ENCODE measurements at places on chromosomes 2 and 18.

DNA sequence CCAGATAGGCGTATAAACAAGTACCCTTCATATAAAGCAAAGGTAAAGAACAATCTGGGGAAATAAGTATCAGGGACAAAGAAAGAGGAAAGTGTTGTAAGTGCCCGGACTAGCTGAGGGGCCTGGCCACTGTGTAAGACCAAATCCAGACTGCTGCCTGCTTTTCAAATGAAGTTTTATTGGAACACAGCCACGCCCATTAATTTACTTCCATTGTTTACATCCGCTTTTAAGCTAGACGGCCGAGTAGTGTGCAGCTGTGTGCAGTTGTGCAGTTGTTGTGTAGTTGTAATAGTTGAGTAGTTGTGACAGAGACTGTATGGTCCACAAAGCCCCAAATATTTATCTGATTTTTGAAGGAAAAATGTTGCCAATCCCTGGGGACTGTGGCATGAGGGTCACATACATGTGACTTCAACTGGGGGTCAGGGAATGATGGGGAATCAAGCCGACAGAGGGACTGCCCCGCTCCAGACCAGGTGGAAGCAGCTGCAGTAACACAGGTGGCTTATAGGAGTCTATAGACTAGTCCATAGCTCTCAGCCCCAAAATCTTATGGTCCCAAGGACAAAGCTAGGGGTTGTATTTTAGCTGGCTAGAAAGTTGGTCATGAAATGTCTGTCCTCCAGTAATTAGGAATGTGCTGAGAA is 30.0 kb downstream of the FHL2 start:
- DNase-seq, result no peak

GRCh38 chr2:147096671-147097070 is 748.2 kb upstream of the ACVR2A start:
- DNase-seq, result no peak

- no peak for DNase-seq
Observed at GRCh38 chr2:167249197-167249596, 360.9 kb downstream of the XIRP2 start.

GRCh38 chr2:60525899-60526298 is 27.6 kb downstream of the BCL11A start:
- no peak for DNase-seq

- no peak for DNase-seq
Observed at GRCh38 chr2:42970151-42970550, 177.8 kb upstream of the HAAO start.

DNA sequence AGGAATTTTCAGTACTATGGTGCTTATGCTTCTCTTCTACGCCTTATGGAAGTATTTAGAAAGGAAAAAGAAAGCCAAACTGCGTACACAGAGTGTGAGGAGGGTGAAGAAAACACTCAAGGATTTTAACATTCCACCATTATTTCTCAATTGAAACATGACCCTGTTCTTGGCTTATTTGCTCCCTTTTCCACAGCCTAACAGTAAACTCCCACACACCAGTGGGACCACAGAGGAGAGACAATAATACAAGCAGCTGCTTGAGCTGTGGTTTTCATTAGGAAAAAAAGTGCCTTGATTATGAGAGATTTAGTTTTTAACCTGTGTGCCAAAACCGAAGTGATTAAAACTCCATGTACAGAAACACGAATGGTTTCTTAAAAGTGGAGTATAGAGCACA is 134.3 kb downstream of the MEP1B start:
- no peak for DNase-seq

DNA sequence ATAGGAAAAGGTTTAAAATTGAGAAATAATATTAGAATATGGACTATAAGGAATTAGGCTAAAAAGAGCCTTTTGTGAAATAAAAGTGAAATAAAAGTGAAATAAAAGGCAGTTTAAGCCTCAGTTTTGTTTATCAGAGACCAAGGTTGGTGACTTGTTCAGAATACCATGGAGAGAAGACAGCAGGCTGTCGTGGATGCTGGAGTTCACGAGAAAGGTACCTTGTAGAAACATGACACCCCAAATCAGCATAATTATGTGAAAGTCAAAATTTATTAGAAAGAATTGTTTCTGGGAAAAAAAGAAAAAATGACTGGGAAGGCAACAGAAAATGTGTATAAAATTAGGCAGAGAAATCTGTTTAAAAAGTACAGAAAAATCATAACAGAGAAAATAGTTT is 46.5 kb upstream of the SPAG16 start:
- DNase-seq, result no peak

- no peak for DNase-seq
Observed at GRCh38 chr2:216636551-216637450, 3.6 kb downstream of the IGFBP2 start.

DNA sequence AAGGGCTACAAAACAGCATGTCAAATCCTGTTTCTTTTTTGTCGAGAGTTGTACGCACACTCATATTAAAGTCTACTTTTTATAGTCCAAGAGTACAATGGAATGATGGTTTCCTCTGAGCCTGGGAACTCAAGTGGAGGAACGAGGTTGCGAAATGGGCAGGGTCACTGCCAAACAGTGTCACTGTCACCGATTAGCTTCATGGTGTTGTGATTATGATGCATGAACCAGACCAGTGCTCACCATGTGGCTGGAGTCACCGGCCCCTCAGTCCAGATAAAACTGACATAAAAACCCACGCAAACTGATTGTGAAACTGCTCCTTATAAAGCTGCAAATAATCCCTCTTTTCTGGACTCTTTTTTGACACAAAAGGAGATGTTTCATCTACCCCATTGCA is 122.0 kb downstream of the COPS8 start:
- no peak for DNase-seq

DNA sequence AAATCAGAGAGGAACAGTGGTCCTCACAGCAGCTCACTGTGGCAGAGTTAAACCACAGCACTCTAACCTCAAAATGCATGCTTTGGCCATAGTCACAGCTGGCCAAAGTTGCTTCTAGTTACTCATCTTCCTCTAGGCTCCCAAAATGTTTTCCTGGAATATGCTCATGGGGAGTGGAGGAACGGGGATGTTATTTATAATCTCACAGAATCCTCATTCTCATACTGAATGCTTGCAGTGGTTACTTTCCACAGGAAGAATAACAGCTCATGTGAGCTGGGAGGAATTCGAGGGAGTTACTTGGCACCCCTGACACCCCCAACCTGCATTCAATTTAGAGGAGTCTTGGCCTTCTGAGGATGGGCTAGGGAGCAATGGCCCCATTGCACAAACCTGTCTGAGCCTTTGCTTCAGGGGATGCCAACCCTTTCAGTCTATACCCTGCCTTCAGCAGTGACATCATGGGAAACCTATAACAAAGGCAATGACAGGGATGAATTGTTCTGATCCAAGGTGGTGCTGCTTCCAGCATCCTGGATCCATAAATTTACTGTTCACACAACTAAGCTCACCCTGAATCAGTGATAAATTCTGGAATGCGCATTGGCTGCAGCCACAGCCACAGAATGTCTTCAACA is 22.4 kb upstream of the CCBE1 start:
- no peak for DNase-seq

- no peak for DNase-seq
Observed at GRCh38 chr2:201234663-201235135, 25.6 kb upstream of the CASP8 start.

GRCh38 chr2:161243312-161243711 is 64.9 kb upstream of the PSMD14 start:
- DNase-seq, result no peak

All from GM12891 (cell line).